ENCODE measurements at places on chromosomes 1 and 21. TPM values are rescaled to one million over a fixed set of nuclear protein-coding genes. Genes with fewer than 3 reads are reported as not detected.

GBP6 gene
- total RNA-seq = 0.17 TPM

DNA sequence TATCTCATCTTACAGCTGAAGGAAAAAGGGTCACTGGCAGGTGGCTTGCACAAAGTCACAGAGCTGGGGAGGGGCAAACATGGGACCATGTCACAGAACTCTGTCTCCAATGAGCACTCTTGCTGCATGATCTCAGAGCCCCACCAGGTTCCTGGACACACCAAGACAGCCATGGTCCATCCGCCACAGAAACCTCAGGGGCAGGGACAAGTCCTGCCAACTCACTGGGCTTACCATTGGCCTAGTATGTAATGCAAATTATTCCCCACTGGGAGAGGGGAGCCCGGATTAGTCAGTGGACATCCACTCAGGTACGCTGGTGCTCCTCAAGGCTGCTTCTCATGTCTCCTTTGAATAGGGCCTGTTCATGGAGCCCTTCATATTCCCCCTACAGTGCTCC is 14.2 kb downstream of the S100A7A start:
- DNase-seq = no peak

EDN2 gene
- total RNA-seq = not detected

- no peak for DNase-seq
These were observed 130.0 kb upstream of the ZNF648 start for GRCh38 chr1:182191381-182192115.

- no peak for DNase-seq
These were observed 328.4 kb upstream of the POU3F1 start for GRCh38 chr1:38375035-38375434.

CNKSR1 gene
- total RNA-seq = 32.1 TPM

DIRAS3 gene
- not detected for total RNA-seq

FABP3 gene
- 0.40 TPM for total RNA-seq

GRCh38 chr1:27658951-27659496 is 13.0 kb downstream of the IFI6 start:
- peak; percentile 64 for DNase-seq

SLC16A4 gene
- 0.29 TPM for total RNA-seq

C1orf74 gene
- total RNA-seq = 5.7 TPM

CHIA gene
- not detected for total RNA-seq

GRCh38 chr1:185444676-185445075 is 127.6 kb upstream of the IVNS1ABP start:
- no peak for DNase-seq

FOXD3 gene
- 0.17 TPM for total RNA-seq

GRCh38 chr1:20224546-20224945 is 38.2 kb upstream of the PLA2G2C start:
- DNase-seq = no peak

- DNase-seq = no peak
These were observed 88.3 kb downstream of the SMYD3 start for GRCh38 chr1:246418565-246419312.

- no peak for DNase-seq
These were observed 2.3 kb downstream of the COL9A2 start for GRCh38 chr1:40314721-40315238.

DNA sequence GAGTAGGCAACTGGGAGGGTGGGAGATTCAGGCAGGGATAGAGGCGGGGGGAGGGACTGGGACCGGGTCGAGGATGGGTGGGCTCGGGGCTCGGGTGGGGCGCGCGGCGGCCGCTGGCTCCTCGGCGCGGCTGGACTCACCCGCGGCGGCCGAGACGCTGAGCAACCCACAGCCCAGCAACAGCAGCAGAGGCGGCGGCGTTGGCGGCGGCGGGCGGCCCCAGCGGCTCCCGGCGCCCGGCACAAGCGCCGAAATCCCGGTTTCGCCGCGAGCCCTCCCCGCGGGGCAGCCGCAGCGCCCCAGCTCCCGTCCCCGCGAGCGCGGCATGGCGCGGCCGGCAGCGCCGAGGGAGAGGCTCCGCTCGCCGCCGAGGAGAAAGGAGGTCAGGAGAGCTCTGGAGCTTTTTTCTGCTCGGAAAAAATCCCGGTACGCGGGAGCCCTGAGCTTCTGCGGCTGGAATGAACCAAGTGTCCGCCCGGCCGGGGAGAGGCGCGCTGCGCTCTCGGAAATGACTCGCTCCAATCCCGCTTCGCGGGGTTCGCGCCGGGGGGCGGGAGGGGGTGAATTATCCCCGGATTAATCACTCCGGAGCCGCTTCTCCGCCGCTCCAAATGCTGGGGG is at the start of gene CSMD2:
Gene CSMD2, minus strand, starts transcription at position 460 of the 621 bp plus-strand sequence. Its CDS starts 133 bp downstream, at position 327.
- no peak for DNase-seq

GRCh38 chr1:159214149-159214760 is 9.6 kb downstream of the ACKR1 start:
- DNase-seq = peak; percentile 72

DNA sequence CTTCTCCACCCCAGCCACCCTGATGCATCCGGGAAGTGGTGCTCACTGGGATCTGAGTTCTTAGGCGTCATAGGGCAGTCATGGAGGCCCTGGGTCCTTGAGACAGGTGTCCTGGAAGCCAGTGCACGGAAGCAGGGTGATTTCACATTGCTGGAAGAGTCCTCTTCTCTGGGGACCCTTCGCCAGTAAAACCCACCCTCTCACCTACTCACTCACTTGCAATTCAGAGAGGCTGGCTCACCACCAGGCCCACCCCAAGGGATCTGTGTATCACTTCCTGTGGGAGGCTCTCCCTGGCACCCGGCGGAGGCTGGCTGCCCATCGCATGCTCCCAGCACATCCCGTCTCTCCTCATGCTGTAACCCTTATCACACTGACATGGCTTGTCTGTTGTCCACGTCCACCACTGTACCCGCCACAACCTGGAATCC is 40.2 kb upstream of the EPS8L3 start:
- no peak for DNase-seq

INSRR gene
- total RNA-seq = not detected

CHI3L2 gene
- total RNA-seq = 0.55 TPM

ESRRG gene
- total RNA-seq = 1.7 TPM

DNA sequence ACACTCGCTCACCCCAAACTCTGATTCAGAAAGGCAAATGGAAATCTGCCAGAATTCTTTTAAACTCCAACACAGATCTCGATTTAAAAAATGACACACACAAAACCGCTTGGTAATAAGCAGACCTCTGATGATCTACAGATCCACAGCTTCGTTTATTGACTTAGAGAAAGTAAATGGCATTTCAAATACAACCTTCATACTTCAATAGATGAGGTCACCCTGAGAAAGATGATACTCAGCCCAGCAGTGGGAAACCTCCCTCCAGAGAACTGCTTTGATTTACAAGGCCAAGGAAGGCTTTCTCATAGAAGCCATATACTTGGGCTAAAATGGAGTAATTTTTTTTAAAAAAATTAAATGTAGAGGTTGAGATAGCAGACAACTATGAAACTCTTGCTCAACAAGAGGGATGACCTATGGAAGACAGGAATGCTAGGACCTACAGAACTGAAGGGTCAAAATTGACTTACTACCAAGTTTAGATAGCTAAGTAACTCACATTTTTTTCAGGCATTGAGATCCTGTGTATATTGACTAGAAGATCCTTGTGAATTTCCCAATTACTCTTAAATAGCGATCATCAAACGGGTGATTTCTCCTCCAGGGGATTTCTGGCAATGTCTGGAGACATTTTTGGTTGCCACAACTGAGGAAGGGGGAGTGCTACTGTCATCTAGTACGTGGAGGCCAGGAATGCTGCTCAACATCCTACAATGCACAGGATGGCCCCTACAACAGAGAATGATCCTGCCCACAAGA is 143.9 kb downstream of the CLIC6 start:
- DNase-seq = peak; percentile 93

NPPA gene
- total RNA-seq = not detected

- no peak for DNase-seq
These were observed 29.0 kb downstream of the GREM2 start for GRCh38 chr1:240582953-240583352.

- DNase-seq = peak; percentile 72
These were observed 716.2 kb upstream of the ZP4 start for GRCh38 chr1:238606896-238607295.

DNA sequence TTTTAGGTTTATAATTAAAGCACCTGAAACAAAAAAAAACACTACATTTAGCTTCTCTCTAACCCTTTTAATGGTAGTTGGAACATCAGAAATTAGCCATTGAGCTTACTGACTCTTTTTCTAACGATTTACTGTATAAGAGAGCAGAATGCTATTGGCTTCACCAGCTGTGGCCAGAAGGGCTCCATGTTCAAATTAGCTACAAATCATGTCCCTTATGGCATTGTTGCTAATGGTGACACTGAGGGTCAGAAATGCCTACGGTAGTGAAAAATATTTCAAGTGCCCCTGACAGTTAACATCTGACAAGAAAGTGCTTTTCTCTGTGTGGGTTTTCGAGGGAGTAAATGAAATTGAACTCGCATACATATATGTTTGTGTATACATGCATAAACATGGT is 232.7 kb downstream of the NFIA start:
- DNase-seq = no peak

GRCh38 chr1:197841158-197841557 is 61.3 kb upstream of the C1orf53 start:
- no peak for DNase-seq

- DNase-seq = peak; percentile 74
These were observed 2.9 kb downstream of the IFI6 start for GRCh38 chr1:27668808-27669723.

DRAXIN gene
- not detected for total RNA-seq

- peak; percentile 36 for DNase-seq
These were observed 14.3 kb downstream of the NPL start for GRCh38 chr1:182803846-182804245.

ANGPTL1 gene
- not detected for total RNA-seq

- DNase-seq = peak; percentile 91
These were observed 40.3 kb downstream of the HSF2BP start for GRCh38 chr21:43618940-43619339.

GRCh38 chr1:31869449-31869848 is 53.6 kb upstream of the SPOCD1 start:
- DNase-seq = no peak

DNA sequence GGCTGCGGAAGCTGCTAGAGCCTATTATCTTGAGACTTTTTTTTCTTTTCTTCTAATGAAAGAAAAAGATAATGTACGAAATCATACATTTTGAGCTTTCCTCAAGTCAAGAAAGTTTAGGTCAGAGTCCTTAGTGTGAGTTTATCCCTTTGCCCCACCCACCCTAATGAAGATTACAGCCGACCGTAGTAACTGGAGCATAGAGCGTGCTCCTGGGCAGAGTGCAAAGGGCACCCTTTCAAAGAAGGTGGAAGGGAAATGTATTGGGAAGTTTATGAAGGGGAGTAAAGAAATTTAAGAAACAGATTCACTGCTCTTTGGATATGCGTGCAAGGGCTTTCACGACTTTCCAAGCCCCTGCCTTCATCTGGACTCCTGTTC is 17.2 kb downstream of the GNG12 start:
- no peak for DNase-seq

GRCh38 chr1:221937155-221937953 is 195.5 kb upstream of the DUSP10 start:
- DNase-seq = no peak

NCF2 gene
- total RNA-seq = 31.3 TPM

DNA sequence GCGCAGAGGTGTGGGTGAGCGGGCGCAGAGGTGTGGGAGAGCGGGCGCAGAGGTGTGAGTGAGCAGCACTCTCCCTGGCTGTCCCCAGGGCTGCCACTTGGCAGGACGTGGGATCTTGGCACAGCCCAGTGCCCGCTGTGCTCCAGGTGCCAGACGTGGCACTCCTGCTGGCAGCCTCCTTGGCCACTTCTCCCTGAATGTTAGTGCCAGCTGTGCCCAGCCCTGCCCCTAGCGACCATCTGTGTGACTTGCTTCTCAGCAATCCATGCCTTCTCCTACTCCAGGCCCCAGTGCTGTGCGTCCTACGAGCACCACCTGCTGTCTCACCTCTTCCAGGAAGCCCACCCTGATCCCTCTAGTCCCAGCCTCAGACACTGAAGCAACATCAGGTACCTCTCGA is 30.5 kb downstream of the KRTAP10-1 start:
- DNase-seq = peak; percentile 76

GRCh38 chr21:15249285-15249993 is 184.6 kb upstream of the NRIP1 start:
- DNase-seq = peak; percentile 11

DNA sequence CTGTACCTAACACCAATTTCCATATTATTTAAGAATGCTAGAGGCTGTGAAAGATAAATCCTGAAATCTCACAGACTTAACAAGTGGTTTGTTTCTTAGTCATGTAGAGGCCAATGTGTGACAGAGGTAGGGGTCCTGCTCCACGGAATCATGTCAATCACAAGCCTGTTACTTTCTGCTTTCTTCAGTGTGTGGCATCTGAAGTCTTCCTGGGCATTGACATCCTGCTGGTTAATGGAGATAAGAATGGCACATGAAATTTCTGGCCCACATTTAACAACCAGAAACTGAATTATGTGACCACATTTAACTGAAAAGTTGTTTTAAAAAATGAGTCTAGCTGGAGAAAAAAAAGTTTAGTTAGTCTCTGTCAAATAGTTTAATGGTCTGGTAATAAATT is 68.3 kb upstream of the PLA2G4A start:
- DNase-seq = no peak
